SW480 (cell line): ENCODE measurements at places on chromosomes 11 and 22.

GRCh38 chr22:36727110-36727509 lies 23.6 kb upstream of the CACNG2 start:
- DNase-seq = no peak

GRCh38 chr11:102830001-102830727 lies 13.2 kb downstream of the MMP3 start:
- DNase-seq = no peak

GRCh38 chr22:37165940-37166674 lies 16.4 kb upstream of the IL2RB start:
- no peak for DNase-seq

- no peak for DNase-seq
Observed at GRCh38 chr22:42820045-42820763, 36.9 kb downstream of the ARFGAP3 start.

DNA sequence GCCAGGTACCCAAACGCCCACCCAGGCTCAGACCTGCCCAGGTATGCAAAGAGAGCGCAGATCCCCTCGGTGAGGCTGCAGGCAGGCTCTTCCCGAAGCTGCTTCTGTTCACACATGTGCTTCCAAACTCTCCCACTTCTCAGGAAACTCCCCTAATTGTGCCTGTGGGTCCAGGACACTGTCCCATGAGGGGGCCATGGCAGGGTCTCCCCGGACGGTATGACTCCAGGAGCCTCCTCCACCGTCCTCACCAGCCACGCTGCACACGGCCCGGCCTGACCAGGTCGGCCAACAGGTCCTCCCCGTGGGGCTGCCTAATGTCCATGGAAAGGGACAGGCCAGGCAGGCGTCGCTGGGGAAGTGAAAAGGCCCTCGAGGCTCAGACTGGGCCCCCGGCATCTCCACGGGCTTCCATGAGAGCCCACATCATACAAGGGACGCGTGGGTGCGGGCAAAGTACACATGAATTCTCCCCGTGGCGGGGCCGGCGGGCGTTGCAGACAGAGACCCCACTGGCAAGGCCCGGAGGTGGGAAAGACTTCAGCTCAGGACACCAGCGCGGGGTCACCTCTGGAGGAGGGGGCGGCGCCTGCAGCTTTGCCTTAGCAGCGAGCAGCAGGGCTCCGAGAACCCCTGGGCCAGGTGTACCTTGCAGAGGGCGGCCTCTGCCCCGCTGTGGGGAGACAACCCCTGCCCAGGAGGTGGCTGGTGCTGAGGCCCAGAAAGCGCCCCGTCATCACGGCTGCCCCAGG lies 526.1 kb downstream of the BRD1 start:
- DNase-seq = no peak

GRCh38 chr11:58837707-58838388 lies 6.7 kb downstream of the GLYATL2 start:
- no peak for DNase-seq

GRCh38 chr11:102269927-102270326 lies 47.4 kb upstream of the BIRC3 start:
- no peak for DNase-seq

GRCh38 chr22:31329453-31330215 lies 16.5 kb downstream of the PATZ1 start:
- DNase-seq = no peak

DNA sequence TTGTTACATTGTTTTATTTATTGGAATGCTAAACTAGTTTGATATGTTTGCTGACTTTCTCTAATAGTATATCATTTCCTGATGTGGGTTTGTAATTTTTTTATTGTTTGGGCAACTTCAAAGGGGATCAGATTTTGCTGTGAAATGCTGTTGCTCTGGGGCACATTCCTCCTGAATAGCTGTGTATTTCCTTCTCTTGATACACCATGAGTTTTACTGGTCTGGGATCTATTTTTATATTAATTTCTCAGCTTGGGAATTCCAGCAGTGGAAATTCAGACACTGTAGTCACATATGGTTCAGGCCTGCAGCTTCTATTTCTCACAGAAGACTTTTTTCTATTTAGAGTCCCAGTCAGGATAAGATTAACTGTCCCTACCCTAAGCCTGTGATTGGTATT lies 58.9 kb downstream of the RPUSD4 start:
- no peak for DNase-seq

DNA sequence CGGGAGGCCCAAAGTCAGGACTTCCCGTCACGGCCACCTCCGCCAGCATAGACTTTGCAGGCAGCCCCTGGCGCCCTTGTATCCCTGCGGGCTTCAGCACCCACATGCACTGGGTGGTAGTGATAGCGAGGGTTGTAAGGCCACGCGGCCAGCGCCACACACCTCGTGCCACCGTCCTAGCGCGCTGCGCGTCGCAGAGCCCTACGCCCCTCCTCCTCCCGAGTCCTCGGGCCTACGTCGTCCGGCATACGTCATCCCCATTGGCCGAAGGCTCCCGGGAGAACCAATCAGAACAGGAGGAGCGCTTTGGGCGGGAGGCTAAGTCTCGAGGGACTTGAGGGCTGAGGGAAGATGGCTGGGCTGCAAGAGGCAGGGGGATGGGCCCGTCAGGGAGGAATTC lies 1.3 kb upstream of the BTBD18 start:
- DNase-seq = no peak

GRCh38 chr11:121999651-122000050 lies 116.4 kb downstream of the BLID start:
- no peak for DNase-seq

- no peak for DNase-seq
Observed at GRCh38 chr22:30230330-30230729, 16.2 kb downstream of the LIF start.

GRCh38 chr22:27726686-27727449 lies 74.7 kb downstream of the MN1 start:
- DNase-seq = peak; percentile 89

DNA sequence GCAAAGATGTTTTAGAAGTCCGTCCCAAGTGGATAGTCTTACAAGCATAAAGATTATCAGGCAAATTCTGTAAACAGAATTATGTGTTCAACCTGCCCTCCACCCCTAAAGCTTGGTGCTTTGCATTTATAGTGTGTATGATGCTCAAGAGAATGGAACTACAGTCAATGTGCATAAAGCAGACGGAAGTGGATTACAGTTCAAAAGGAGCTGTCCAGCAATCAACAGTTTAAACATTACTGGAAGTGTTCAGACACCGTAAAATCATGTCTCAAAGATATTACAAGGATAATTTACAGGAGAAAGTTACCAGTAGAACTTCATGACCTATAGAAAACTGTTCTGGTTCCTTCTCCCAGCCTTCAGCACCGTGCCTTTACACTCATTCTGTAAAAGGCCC lies 1.0 kb downstream of the RIC3 start:
- DNase-seq = no peak

GRCh38 chr11:10317776-10318526 lies 13.1 kb downstream of the ADM start:
- no peak for DNase-seq

- DNase-seq = peak; percentile 21
Observed at GRCh38 chr11:44760917-44761550, 34.3 kb downstream of the TSPAN18 start.

DNA sequence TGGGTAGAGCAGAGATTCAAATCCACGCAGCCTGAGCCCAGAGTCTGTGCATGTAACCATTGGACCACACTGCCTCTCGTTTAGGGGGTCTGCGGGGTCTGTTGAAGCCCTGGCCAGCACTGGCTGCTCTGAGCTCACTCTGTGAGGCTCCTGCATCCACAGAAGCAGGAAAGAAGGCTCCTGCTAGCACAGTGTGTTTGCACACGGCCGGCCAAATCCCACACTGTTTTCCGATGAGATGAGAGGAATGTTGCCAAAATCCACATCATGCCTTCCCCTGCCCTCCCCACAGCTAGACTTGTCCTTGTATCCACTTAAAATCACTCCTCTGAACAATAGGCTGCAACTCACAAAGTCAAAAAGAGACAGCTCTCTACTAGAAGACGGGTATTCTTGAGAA lies 10.6 kb upstream of the SLC22A12 start:
- no peak for DNase-seq

DNA sequence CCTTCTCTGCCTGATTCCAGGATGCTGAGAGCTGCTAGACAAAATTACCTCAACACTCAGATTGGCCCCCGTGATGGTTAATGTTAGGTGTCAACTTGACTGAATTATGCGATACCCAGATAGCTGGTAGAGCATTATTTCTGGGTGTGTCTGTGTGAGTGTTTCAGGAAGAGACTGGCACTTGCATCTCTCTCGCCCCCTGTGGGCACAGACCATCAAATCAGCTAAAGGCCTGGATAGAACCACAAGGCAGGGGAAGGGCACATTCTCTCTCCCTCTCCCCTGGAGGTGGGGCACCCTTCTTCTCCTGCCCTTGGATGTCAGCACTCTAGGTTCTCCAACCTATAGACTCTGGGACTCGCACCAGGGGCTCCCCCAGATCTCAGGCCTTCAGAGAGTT lies 79.7 kb downstream of the KIRREL3 start:
- DNase-seq = no peak

DNA sequence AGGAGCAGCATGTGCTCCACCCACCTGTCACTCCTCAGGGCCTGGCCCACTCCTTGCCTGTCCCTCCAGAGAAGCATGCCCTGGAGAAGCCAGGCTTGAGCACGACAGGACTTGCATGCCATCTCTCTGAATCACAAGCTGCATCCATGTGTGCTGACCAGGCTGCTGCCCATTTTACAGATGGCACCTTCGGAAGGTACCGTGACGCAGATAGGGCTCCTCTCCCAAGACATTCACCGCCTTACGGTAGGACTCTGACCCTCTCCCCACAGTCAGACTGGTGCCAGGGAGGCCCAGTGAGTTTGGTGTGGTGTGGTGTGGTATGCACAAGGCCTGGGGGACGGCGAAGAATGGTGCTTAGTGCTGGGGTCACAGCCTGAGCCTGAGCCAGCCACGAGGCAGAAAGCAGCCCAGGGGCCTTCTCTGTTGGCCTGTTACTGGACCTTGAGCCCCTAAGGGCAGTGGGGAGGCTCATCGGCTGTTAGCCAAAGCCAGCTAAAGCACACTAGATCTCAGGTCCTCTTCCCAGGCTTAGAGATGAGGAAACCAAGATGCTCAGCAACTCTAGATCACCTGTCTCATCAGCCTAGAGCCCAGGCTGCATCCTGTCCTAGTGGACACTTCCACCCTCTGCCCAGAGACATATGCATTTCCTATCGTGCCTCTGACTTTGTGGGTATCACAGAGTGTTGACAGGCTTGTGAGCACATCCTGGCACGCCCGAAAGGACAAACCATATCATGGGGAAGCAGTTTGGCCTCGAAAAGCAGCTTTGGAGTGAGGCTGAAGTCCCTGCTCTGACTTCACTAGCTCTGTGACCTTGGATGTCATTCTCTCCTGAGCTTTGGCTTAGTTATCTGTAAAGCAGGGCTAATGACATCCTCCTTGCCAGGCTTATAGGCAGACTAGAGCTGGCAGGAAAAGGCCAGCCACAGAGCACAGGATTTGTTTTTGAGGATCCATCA lies 17.8 kb downstream of the CYB5R2 start:
- no peak for DNase-seq

DNA sequence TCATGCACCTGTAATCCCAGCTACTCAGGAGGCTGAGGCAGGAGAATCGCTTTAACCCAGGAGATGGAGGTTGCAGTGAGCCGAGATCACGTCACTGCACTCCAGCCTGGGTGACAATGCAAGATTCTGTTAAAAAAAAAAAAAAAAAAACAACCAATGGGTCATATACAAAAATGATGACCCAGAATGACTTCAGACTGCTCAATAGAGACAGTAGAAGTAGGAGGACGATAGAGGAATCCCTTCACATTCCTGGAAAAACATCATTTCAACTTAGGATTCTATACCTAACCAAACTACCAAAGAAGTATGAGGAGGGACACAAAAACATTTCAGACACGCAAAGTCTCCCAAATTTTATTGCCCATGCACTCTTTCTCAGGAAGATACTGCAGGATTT lies 14.1 kb upstream of the CBX7 start:
- no peak for DNase-seq

DNA sequence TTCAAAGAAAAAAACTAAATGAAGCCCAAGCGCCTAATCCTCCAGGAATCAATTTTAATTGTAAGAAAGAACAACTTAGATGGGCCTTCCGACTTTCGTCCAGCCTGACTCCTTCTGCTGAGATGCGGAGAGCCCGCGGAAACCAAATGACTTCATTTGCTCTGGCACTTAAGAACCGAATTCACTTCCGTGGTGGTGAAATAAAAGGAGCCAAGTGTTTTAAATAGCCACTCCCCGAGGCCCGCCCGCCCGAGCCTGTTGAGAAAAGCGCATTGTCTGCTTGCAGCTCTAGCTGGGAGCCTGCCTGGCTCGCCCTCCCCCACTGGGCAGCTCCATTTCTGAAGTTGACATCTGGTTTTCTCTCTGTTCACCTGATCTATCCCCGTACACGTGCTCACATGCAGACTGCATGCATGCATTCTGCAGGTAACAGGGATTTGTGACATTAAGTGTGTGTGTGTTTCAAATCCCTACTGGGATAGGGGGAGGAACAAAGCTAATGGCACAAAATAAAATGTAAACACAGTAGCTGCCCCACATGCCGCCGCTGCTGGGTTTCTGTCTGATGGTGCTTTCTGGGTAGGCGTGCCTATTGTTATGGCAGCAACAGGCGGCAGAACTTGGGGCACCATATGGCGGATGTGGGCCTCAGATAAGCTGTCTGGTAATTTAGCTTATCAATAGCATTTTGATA lies 6.2 kb downstream of the TEAD1 start:
- DNase-seq = peak; percentile 92

DNA sequence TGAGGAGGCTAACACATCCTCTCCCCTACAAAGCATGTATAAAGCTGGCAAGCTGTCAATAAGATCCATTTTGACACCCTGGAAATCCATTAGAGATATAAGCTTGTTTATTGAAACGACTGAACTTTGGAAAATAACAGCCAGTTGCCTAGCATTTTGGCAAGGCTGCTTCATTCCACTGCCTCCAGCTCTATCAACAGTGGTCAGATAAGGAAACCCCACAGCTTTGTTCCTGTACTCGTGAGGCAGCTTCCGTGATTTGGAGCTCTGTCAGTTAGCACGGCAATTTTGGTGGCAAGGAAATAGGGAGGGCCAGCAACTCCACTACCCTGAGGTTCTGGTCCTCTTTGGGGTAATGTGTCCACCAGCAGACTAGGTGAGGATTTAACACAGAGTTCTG lies 2.0 kb upstream of the OR51S1 start:
- DNase-seq = no peak

DNA sequence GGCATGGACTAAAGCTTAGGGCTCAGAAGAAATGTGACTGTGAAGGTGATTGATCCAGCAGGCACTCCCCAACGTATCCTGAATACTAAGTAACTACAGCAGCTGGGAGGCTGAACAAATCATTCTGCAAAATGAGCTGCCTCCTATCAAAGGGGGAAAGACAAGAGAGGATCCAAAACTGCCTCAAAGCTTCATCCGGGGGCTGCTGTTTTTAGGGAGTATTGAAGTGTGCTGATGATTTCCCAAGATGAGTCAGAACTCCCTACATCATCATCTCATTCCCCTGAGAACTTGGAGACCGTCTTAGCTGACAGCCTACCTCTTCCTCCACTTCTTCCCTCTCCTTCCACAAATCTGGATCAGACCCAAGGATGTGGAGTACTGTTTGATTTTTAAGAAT lies 108.4 kb upstream of the GRAMD1B start:
- no peak for DNase-seq

GRCh38 chr11:88171982-88172381 lies 3.3 kb downstream of the RAB38 start:
- no peak for DNase-seq
